Aortic smooth muscle cell (primary cell): ENCODE measurements at places on chromosomes 16 and 17. TPM values are rescaled to one million over a fixed set of nuclear protein-coding genes. Genes with fewer than 3 reads are reported as not detected.

SLC5A2 gene
- 0.06 TPM in 1 of 2 replicates, not detected in the other for total RNA-seq

NLE1 gene
- total RNA-seq: 9.4 and 10.8 TPM in 2 replicates

CES5A gene
- total RNA-seq: not detected in 2 replicates

CLEC18A gene
- 0.66 and 0.93 TPM in 2 replicates for total RNA-seq

SCARF1 gene
- 2.3 and 4.4 TPM in 2 replicates for total RNA-seq

KRT33B gene
- not detected in 2 replicates for total RNA-seq

PLA2G15 gene
- total RNA-seq: 28.2 and 30.0 TPM in 2 replicates

CIBAR2 gene
- not detected in 2 replicates for total RNA-seq

SLC47A1 gene
- total RNA-seq: 1.5 and 3.4 TPM in 2 replicates

OTOA gene
- total RNA-seq: 0.13 and 0.19 TPM in 2 replicates

CPHXL2 gene
- total RNA-seq: not detected in 2 replicates

CMTM2 gene
- total RNA-seq: not detected in 2 replicates

TPPP3 gene
- total RNA-seq: 0.50 and 0.66 TPM in 2 replicates

SMIM36 gene
- total RNA-seq: not detected in 2 replicates

CSH2 gene
- total RNA-seq: not detected in 2 replicates

GRIN2A gene
- total RNA-seq: under 0.01 and 0.06 TPM in 2 replicates

PNMT gene
- not detected in 2 replicates for total RNA-seq

OR2C1 gene
- total RNA-seq: 0.12 and 0.26 TPM in 2 replicates

SYNGR3 gene
- 0.66 and 0.99 TPM in 2 replicates for total RNA-seq

NLGN2 gene
- 2.5 and 6.7 TPM in 2 replicates for total RNA-seq

HS3ST3A1 gene
- total RNA-seq: 0.53 and 1.5 TPM in 2 replicates

CD300H gene
- total RNA-seq: not detected in 2 replicates

HELZ gene
- total RNA-seq: 31.2 and 46.6 TPM in 2 replicates

CLN3 gene
- total RNA-seq: 14.8 and 15.4 TPM in 2 replicates

SLC22A31 gene
- total RNA-seq: 0.13 and 0.25 TPM in 2 replicates

KRTAP9-8 gene
- total RNA-seq: not detected in 2 replicates

RAMP2 gene
- 0.19 and 0.26 TPM in 2 replicates for total RNA-seq

LITAFD gene
- not detected in 2 replicates for total RNA-seq

ABCC11 gene
- 0.12 and 0.26 TPM in 2 replicates for total RNA-seq

ZG16 gene
- total RNA-seq: not detected in 2 replicates

NATD1 gene
- total RNA-seq: 1.6 and 3.1 TPM in 2 replicates

SRSF2 gene
- 122 and 157 TPM in 2 replicates for total RNA-seq

ACSM2A gene
- not detected in 2 replicates for total RNA-seq

CHP2 gene
- not detected in 2 replicates for total RNA-seq

GPR139 gene
- not detected in 2 replicates for total RNA-seq

IGF2BP1 gene
- total RNA-seq: 0.26 and 0.62 TPM in 2 replicates

NPIPB6 gene
- 1.2 and 1.3 TPM in 2 replicates for total RNA-seq

PRAC2 gene
- total RNA-seq: not detected in 2 replicates

TBC1D28 gene
- total RNA-seq: not detected in 2 replicates
